ENCODE measurements at places on chromosomes 7 and 10.

DNA sequence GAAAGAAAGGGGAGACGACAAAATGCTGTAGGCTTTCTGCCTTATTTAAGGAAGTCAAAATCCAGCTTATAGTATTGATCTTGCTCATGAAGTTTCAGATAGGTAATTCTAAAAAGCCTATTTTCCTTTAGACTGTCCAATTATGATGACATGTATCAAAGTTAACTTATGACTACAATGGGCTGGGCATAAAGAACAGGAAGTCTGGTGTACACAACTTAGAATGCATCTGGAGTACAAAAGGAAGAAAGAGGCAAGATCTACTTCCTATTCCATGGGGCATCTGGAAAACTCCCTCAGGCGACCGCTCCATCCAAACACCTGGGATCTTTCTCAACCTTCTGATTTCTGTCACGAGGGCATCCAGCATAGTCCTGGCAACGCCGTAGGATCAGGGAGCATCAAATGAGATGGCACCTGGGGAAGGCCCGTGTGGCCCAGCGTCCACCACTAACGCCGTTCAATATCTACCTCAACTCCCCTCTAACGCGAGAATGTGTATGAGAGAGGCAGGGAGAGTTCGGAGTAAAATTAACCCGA lies 512 bp downstream of the FAM24B start:
- no peak for DNase-seq

- no peak for DNase-seq
These were observed 110.6 kb downstream of the CLEC2L start for GRCh38 chr7:139634087-139634486.

DNA sequence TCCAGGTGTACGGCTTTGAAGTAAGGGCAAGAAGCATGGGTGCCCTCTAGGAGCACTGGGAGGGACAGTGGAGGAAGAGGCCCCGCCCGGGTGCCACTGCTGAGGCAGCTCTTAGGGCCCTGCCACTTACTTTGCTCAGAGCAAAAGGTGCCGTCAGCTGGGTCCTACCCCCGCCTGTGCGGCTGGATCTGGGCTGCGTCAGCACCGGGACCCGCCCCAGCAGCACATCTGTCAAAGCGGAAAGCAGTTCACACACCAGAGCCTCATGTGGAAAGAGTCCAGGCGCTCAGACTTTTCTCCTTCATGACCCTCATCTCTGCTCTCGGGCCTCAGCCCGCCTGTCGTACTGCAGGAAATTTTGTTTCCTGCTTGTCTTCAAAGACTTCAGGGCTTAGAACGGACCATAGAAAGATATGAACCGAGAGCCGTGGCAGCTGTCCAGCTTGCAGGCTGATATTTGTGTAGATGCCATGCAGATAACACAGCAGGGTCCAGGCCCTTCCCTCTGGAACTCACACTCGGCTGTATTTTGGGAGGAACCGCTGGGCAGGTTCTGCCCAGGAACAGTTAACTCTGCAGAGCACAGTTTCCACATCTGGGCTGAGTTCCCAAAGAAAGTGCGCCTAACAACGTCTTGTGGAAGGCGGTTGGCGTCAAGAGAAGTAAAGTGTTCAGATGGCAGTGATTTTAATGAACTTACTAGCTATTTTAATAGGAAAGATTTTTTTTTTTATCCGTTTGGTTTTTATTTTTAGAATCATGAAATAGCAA lies 44.3 kb upstream of the PRKAR1B start:
- DNase-seq: no peak

- DNase-seq: no peak
These were observed 54.9 kb upstream of the DPYSL4 start for GRCh38 chr10:132131581-132132420.

GRCh38 chr7:99984593-99984992 lies 8.8 kb upstream of the AZGP1 start:
- DNase-seq: no peak

- DNase-seq: no peak
These were observed 77.1 kb downstream of the ITGB8 start for GRCh38 chr7:20407585-20408466.

GRCh38 chr10:25768167-25768566 lies 165.9 kb upstream of the MYO3A start:
- DNase-seq: no peak

GRCh38 chr7:149865437-149865836 lies 8.3 kb upstream of the ATP6V0E2 start:
- no peak for DNase-seq

DNA sequence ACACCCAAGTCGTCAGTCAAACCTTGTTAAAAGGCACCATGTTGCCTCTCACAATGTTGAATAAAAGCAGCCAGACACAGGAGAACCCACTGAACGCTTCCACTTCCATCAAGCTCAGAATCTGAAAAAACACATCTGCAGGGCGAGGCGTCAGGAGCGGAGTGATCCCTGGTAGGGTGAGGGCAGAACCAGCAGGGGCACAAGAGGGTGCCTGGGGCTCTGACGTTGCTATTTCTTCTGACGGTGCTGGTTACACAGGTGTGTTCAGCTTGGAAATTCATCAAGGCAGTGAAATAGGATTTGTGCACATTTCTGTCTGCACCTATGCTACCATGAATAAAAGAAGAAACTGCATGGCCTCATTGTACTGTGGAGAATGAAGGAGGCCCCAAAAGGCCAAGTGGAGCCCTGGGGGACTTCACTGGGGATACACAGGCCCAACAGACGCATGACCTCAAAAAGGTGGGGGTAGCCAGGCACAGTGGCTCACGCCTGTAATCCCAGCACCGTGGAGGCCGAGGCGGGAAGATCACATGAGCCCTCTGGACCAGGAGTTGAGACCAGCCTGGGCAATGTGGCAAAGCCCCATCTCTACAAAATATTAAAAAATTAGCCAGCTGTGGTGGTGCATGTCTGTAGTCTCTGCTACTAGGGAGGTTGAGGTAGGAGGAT lies 19.2 kb upstream of the NCAPG2 start:
- no peak for DNase-seq

DNA sequence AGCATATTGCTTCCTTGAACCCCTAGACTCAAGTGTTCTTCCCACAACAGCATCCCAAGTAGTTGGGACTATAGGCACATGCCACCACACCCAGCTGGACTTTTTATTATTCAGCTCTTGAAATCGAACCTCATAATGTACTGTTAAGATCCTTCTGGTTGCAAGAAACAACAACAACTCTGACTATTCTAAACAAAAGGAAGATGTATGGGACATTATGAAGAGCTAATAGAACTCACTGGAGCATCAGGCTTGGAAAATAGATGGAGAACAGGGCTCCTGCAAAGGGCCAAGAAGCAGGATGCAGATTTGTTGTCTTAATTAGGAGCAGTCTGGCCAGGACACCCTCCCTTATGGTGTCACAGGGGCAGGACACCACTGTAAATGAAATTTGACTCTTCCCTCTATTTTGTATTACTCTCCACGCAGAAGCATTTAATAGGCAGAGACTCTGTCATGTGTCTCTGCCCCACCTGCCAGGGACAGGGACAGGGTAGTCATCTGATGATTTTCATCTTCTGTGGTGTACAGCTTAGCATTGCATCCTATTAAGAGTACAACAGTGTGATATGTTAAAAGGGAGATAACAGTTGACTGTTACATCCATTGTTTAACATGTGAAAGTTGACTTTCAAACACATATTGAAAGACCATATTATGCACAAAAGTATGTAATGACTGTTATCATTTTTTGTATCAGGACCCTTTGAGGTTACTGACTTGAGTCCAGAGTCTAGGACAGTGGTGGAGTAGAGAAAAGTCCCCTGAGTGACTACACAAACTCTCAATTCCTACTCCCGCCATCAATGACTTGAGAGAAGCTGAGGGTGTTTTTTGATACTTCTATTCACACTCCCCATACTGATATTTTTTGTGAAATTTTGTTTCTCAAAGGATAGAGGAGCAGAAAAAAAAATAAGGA lies 157.3 kb downstream of the LRRC4 start:
- DNase-seq: no peak

DNA sequence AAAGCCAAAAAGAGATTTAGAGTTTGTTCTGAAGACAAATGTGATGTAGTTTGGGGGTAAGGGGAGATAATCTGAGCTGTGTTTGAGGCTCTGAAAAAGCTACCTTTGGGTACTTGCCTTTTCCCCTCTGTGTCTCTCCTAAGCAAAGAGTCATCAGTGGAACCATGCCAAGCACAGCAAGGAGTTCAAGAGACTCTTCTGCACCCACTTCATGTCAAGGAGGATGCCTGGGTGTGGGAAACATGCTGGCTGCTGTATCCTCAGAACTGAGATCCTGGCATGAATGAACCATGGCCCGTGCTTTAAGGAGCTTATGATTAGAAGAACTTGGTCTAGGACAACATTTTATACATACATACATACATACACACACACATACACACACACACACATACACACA lies 142.9 kb downstream of the NOC3L start:
- DNase-seq: no peak

DNA sequence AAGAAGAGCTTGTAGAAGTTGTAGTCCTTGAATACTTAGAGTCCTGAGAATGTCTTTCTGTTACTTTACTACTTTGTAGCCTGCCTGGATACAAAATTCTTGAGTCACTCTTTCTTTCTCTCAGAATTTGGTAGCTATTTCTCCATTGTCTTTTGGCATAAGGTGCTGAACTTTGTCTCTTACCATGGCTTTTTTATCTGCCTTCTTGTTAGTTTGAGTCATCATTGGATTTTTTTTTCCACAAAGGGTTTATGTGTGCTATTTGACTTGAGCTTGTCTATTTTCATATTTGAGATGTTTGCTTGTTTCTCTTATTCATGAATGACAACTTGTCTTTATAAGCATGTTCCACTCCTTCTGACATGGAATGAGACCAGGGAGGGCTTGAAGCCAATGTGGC lies 74.5 kb upstream of the EXOC6 start:
- no peak for DNase-seq

GRCh38 chr7:11436316-11436715 lies 395.7 kb downstream of the THSD7A start:
- DNase-seq: no peak

DNA sequence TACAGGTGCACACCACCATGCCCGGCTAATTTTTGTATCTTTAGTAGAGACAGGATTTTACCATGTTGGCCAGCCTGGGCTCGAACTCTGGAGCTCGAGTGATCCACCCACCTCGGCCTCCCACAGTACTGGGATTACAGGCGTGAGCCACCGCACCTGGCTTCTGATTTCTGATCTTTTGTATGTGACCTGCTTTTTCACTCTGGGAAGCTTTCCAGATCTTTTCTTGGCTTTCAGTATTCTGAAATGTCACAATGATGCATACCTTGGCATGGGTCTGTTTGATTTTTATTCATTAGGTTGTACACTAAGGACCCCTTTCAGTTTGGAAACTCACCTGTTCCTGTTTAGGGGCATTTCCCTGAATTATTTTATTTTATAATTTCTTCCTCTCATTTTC lies 41.6 kb downstream of the PROSER2 start:
- DNase-seq: no peak

DNA sequence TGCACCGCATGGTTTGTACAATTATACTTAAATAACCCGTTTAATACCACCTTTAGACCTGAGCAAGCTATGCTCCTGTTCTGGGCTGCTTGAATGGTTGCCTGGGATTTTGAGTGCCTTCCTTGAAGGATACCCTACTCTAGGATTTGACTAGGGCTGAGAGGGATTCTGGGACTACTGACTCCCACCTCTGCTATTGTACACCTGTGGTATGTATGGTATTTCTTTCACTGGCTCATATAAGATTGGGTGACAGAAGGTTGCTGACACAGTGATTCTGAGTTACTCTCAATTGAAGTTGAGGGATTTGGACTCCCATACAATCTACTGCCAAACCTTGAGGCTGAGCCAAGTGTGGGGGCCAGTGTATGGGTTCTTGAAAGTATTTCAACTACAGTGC lies 494.4 kb upstream of the SEMA3D start:
- no peak for DNase-seq

DNA sequence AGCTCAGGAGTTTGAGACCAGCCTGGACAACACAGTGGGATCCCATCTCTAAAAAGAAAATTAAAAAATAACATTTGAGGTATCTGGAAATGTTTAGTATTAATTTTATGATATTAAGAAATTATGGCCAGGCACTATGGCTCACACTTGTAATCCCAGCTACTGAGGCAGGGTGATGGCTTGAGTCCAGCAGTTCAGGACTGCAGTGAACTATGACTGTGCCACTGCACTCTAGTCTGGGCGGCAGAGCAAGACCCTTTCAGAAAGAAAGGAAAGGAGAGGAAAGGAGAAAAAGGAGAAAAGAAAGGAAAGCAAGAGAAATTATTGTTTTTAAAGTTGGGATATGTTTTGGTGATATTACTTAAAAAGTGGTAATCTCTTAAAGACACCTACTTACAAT lies 2.5 kb upstream of the CCDC186 start:
- DNase-seq: no peak

DNA sequence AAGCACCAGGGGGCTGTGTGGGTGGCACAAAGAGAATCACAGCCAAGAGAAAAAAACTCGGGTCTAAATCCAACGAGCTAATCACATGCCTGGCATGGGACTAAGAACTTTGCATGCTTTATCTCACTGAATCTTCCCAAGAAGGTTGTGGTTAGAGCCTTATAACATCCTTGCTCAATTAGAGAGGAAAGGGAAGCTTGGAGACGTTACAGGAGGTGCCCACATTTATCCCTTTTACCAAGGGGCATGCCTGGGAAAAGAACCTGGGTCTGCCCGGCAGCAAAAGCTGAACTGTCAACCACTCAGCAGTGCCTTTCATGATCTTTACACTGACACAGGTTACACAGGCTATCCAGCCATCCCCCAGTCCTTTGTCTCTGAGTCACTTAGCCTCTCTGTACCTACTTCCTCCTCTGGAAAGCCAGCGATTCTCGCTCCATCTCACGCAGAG lies 190.1 kb downstream of the PRPF18 start:
- DNase-seq: no peak

DNA sequence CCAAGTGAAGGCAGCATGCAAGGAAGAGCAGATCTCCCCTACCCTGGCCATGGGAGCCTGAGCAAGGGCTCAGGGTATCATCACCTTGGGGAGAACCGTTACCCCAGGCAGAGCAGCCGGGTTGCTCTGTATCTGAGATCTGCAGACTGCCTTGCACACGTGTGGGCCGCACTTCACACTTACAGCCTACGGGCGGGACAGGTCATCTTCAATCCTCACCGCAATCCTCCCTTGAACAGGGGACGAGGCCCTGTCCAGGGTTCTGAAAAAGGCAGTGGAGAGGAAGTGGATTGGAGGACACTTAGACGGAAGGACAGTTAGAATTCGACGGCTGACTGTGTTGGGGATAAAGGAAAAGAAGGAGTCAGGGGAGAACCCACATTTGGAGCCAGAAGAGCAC lies 51.4 kb downstream of the NPS start:
- no peak for DNase-seq

- no peak for DNase-seq
These were observed 116.8 kb downstream of the OR13A1 start for GRCh38 chr10:45198486-45199204.

DNA sequence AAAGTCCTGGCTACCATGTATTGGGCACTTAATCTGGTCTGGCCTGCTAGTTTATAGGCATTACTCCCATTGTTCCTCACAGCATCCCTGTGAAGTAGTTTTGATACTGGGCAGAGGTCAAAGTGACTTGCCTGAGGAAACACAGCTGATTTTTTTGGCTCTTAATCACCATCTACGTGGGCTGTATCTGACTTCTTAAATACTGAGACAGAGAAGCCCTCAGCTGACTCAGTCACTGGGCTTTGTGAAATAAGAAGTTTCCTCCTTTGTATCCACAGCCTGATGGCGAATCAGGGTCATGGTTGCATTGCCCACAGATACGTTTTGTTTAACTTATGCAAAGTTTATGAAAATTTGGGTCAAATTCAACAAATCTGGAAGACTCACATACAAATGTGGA lies 13.2 kb downstream of the TACR2 start:
- peak; percentile 76 for DNase-seq

- DNase-seq: no peak
These were observed 120.7 kb downstream of the PRKAG2 start for GRCh38 chr7:151756076-151756731.
